Tibial nerve (tissue), 4 donors: ENCODE measurements at places on chromosomes 11 and 22. TPM values are rescaled to one million over a fixed set of nuclear protein-coding genes. Genes with fewer than 3 reads are reported as not detected.

The ADORA2A gene
- total RNA-seq: 4.2 TPM

The LINC01488 gene
- not detected for total RNA-seq

The CDKN1C gene
- 263 TPM for total RNA-seq

The PIK3C2A gene
- 60.9 TPM for total RNA-seq

The HNRNPUL2 gene
- total RNA-seq: 34.8 TPM

The RTN4R gene
- total RNA-seq: 3.5 TPM

The SLC5A12 gene
- 0.44 TPM for total RNA-seq

The TH gene
- total RNA-seq: 1.3 TPM

The BSCL2 gene
- 58.8 TPM for total RNA-seq

The ALDH3B1 gene
- total RNA-seq: 137 TPM

The CASTOR1 gene
- total RNA-seq: 45.6 TPM

The MFNG gene
- 24.9 TPM for total RNA-seq

The THRSP gene
- total RNA-seq: 22.9 TPM

DNA sequence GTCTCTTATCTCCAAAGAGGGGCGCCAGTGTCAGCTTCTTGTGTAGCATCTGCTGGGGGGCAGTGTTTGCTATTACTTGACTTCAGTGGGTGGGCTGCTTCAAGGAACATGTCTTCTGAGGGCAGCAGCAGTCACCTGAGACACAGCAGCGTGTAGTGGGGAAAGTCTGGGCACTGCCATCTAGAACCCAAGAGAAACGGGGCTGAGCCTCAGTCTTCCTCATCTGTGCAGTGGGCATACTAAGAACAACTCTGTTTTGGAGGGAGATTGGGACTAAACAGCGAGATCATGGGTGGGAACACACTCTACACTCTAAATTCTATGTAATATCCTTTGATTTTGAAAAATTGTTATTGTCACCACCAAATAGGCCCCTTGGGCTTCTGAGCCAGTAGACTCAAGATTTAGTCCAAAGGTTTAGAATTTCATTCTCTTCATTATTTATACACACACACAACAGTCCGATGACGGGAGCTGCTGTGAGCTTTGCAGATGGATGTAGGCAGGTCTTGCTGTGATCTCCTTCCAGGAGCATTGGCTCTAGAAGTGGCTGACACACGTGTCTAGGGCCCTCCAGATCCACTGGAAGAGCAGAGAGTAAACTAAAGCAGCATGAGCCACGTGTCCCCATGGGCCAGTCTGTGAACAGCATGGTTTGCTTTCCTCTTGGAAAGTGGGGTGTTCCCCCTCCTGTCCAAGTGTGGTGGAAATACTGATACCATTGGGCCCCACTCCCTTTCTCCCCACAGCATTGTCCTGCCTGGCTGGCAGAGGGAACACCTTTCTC lies 51.8 kb downstream of the TRAF6 start:
- DNase-seq: no peak

DNA sequence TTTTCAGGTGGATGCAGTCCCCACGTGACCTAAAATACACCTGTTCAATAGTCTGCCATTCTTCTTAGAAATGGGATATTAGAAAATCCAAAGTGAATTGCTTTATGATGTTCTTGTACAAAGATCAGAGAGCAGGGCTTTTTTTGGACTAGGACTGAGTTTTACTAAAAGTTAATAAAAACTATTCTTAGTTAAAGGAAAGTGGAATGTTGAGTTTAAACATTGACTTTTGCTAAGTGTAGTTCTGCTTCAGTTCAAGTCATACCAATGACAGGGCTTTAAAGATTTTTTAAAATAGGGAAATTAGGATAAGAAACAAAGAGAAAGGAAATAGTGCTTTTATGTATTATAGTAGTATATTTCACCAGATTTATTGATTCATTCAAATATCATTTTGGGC lies at the start of gene SLC22A24:
Gene SLC22A24 (minus strand): TSS at position 101 of the 400 bp plus-strand sequence. CDS start 442 bp downstream, outside the sequence.
- no peak for DNase-seq

GRCh38 chr11:69361048-69361447 lies 67.1 kb downstream of the MYEOV start:
- DNase-seq: no peak

- no peak for DNase-seq
Observed at GRCh38 chr11:30585892-30586250, 282 bp downstream of the MPPED2 start.

DNA sequence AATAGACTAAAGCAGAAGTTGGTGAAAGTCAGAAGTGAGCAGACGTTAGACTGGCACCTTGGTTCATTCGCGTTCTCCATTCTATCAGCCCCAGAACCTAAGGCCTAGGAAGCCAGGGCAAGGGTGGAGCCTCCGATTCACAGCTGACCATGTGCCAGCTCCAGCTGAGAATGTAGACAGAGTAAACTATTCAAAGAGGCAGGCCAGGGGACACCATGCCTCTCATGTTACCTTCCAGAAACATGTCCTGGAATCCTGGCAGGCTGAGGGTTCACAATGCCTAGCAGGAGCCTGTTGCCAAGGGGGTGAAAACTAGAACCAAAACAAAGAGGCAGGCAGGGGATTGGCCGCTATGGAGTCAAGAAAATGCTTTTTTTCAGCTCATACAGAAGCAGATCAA lies 224.4 kb upstream of the POU2AF2 start:
- no peak for DNase-seq

GRCh38 chr11:86119077-86119476 lies 50.2 kb upstream of the PICALM start:
- no peak for DNase-seq

DNA sequence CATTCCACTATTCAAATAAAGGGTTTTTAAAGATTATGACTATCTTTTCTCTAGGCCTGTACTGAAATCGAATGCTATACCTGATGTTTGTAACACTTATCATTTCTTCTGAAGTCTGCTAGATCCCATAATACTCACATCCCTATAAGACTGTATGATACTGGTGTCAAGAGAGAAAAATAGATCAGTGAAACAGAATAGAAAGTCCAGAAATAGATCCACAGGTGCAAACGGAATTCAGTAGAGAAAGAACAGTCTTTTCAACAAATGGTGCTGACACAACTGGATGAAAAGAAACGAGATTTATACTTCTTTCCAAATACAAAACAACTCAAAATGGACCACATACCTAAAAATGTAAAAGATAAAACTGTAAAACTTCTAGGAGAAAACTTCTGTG lies 143.2 kb downstream of the APOL5 start:
- DNase-seq: no peak

GRCh38 chr22:30315962-30316576 lies 10.7 kb downstream of the TBC1D10A start:
- DNase-seq: no peak

DNA sequence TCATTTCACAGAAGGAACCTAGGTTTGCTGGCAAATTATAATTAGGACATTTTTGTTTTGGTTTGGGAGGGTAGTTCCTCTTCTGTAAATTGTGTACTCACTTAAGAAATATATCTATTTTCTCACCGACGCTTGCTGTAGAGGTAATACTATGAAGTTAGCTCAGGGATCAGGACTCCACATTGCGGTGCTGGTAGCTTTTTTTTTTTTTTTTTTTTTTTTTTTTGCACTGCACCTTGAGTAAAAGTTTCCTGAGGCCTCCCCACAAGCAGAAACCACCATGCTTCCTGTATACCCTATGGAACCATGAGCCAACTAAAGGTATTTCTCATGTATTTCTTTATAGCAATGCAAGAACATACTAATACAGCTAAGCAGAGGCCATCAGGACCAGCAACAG lies 14.7 kb downstream of the UBTFL1 start:
- no peak for DNase-seq

GRCh38 chr11:8067567-8067928 lies 13.5 kb upstream of the TUB start:
- no peak for DNase-seq

GRCh38 chr11:98561252-98561651 lies 459.5 kb upstream of the CNTN5 start:
- DNase-seq: no peak

DNA sequence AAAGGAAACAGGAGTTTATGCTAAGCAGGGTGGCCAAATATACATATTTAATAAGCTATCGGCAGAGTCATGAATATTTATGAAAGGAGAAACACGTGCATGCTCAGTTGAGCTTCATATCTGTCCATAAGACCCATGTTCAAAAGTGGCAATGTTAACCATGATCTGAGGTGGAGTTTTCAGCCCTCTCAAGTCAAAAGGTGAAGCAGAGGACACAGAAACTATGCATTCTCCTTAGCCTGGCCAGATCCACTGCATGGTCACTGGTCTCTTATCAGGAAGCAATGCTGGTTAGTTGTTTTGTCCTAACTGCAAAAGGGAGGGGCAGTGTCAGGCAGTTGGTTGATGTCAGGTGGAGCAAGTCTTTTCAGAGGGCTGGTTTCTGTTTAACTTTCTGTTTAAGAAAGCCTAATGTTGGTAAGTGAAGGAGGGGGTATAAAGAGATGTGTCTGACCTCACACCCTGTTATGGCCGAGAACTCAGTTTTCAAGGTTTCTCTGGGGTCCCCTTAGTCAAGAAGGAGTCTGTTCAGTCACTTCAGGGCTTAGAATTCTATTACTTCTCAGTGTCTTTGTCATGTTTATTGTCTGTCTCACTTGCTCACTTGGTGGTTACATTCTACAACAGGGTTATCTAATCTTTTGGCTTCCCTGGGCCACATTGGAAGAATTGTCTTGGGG lies 5.5 kb upstream of the SELENOH start:
- DNase-seq: no peak

GRCh38 chr22:32528984-32529982 lies 54.7 kb downstream of the FBXO7 start:
- peak; percentile 86 for DNase-seq

GRCh38 chr22:37535159-37535558 lies 15.9 kb upstream of the CARD10 start:
- DNase-seq: no peak

DNA sequence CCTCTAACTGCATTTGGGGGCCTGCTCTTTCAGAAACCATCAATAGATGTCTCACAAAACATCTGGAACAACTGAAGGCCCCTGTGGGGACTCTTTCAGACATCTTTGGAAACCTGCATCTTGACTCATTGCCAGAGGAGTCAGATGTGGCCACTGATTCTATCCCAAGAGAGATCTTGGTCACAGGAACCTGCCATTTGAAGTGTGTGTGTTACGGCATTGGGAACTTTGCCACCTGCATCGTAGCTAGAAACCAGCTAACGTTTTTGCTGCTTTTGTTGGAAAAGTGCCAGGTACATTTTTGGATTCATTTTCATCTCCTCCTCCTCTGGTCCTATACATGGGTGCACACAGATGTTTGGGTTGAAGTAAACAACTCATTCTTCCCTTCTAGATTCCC lies 4.3 kb downstream of the SRRD start:
- no peak for DNase-seq

DNA sequence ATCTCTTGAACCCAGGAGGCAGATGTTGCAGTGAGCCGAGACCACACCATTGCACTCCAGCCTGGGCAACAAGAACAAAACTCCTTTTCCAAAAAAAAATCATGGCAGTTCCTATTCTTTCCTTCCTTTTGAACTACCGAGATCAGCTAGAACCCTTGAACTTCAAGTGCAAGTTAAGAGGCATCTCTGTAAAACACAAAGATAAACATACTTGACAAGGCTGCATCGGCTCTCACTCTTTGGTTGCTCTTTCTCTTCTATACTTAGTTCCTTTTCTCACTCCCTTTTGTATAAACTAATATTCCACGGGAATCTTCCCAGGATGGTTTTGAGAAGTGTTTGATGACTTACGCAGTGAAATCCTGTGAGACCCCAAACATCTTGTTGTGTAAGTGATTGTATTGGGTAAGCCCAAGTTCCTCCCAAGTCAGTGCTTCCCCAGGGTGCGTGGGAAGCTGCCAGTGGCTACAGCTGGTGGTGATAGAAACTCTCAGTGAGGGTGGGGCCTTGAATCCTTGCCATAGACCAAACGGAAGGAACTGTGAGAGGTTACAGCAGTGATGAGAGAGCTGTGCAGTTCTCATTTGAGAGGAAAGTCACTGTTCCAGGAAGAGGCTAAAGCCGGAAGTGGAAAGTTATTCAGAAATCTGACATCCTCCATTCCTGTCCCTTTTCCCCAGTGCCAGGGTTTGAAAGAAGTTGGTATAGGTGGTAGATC lies 24.1 kb upstream of the CDC42EP2 start:
- DNase-seq: peak; percentile 97

GRCh38 chr11:11577932-11578911 lies 43.6 kb downstream of the GALNT18 start:
- DNase-seq: no peak

- no peak for DNase-seq
Observed at GRCh38 chr11:61919705-61920631, 2.6 kb upstream of the RAB3IL1 start.

GRCh38 chr11:1742371-1742770 lies 8.0 kb downstream of the IFITM10 start:
- DNase-seq: no peak

- no peak for DNase-seq
Observed at GRCh38 chr11:111428113-111428876, 49.2 kb upstream of the POU2AF1 start.

DNA sequence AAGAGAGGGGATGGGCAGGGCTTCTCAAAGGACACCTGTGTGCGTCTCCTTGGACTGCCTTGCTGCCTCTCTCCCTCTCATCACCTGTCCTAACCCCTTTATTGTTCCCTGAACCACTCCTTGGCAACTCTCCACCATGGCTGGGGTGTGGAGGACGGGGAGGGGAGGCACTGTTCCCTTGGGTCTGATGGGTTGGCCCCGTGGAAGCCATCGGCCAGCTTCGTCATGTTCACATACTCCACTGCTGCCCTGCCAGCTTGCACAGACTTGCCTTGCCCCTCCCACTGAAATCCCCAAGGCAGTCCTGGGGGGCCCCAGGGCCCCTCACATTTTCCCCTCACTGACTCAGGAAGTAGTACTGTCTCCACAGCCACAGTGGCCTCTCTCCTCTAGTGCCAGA lies 36.1 kb upstream of the LRRC32 start:
- DNase-seq: no peak

DNA sequence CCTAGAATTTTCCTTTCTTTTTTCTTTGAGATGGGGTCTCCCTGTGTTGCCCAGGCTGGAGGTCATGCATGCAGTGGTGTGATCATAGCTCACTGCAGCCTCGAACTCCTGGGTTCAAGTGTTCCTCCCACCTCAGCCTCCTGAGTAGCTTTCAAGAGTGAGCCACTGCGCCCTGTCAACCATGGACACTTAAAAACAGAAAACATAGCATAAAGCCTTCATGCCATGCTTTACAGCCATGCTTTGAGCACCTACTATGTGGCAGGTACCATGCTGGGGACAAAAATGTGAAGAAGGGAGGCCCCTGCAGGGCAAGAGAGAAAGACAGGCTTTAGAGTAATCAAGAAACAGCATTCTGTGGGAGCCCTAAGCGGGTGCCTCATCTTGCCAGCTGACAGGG lies 13.7 kb upstream of the GNB1L start:
- DNase-seq: peak; percentile 4

DNA sequence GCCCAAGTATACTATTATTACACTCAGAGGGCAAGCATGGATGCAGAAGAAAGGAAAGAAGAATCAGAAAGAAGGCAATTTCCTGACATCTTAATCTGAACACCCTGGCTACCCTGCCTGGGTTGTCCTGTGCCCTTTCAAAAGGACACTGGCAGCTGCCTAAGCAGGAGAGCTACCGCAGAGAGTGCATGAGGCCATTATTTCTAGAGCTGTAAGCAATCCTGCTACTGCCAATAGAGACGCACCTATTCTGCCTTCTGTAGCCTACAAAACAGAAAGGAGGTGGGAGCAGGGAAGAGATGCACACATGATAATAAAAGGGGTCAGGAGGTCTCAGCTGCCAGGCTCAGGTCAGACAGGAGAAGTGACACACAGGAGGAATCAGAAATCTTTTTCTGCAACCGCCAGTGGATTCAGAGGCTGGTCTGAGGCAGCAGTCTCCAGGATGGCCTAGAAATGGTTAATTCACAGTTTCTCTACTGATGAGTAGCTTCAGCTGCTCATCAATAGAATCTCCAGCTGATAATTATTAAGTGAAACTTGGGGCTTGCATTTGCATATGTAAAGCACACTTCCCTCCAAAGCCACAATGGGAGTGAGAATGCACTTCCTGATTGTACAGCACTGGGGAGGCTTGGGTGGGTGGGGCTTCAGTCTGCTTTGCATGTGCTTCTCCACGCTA lies 253.9 kb downstream of the LARGE1 start:
- no peak for DNase-seq
